Myocyte (in vitro differentiated cells): ENCODE measurements at places on chromosomes 5 and 9. TPM values are rescaled to one million over a fixed set of nuclear protein-coding genes. Genes with fewer than 3 reads are reported as not detected.

GRCh38 chr5:149801307-149801990 is 71.3 kb downstream of the PPARGC1B start:
- no peak for DNase-seq

DNA sequence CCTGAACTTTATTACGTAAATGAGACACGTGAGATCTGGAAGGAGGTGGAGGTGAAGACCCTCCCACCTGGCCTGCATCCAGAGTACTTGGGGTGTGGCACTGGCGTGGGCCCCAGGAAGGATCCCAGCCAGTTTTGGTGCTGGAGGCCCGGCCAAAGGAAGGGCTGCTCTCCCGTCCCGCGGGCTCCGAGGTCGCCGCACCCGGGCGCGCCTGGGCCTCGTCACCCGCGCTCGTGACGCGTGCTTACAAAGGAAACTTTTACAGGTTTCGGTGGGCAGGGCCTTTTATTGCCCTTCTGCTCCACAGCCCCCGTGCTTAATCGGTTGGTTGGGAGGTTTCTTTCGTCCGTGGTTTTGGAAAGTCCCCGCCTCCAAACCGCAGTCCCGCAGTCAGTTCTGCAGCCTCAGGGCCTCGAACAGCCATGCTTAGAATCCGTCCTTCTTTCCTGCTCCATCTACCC is 29.2 kb downstream of the CDKN2A start:
- DNase-seq: no peak

GRCh38 chr9:85727500-85727899 is 14.3 kb downstream of the AGTPBP1 start:
- no peak for DNase-seq

- DNase-seq: peak; percentile 82
Observed at GRCh38 chr9:132800038-132800648, 77.9 kb downstream of the AK8 start.

- no peak for DNase-seq
Observed at GRCh38 chr5:72308853-72309191, 11.2 kb downstream of the MRPS27 start.

DNA sequence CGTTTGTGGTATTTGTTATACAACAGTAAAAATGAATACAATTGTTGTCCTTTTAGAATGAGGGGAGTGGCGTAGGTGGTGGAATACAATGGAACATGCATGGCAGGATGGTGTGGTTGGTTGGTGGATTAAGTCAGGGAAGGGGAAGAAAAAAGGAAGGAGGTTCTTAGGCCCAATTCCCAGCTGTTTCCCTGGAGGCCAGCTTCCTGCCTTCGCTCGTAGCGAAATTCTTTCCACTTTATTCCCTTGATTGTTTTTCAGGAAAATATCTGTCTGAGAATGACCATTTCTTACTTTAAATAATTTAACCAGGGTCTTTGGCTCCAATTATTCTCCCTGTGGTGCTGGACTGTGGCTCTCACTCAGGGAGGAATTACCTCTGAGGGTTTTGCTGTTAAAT is 24.1 kb upstream of the DMAC1 start:
- DNase-seq: no peak

DNA sequence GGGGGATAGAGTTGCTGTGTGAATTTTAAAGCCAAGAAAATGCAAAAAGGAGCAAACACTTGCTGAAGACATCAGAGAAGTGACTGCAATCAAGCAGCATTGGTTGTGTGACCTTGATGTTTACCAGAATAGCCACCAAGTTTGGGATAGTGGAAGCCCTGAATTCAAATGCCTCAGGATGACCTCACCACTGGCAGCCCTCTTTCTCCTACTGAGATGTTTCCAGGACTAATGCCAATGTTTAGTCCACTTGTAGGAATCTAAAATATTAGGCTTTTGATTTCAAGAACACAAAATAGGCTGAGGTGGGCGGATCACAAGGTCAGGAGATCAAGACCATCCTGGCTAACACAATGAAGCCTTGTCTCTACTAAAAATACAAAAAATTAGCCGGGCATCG is 112.2 kb upstream of the NUDT12 start:
- no peak for DNase-seq

DNA sequence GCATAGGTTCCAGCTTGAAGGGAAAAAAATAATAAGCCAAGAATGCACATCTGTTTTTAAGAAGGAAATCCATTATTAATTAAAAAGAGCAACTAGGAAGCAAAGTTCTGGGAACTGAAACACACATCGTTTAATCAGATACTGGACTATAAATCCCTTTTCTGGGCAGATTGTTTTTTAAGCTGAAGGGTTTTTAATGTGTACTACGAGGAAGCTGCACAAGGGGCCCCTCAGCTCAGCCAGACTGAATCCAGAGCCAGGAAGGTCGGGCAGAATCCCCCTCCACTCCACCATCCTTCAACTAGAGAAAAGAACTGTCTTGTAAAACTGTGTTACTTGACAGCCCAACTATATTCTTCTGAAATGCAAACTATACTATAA is 49.2 kb downstream of the ROR2 start:
- no peak for DNase-seq

CAMK4 gene
- 0.19 and 0.42 TPM in 2 replicates for total RNA-seq

LCN10 gene
- not detected in 2 replicates for total RNA-seq

NXNL2 gene
- 0.27 and 2.4 TPM in 2 replicates for total RNA-seq
